Panc1 (cell line): ENCODE measurements at places on chromosomes 4 and X.

DNA sequence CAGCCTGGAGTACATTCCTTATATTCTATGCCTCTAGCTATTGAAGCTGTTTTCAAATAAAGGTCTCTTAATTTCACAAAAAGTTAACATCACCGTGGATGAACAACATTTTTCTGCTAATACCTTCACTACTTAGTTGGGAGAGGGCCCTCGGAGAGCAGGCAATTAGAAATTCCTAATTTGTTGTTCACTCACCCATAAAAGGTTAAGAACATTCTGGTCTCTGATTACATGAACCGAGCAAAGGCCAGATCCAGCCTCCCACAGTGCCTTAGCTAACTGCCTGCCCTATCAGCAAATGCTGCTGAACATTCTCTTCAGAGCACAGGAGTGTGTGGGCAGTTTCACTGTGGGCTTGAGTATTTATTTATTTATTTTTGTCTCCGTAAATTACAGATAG, 36.0 kb upstream of the TTC29 start:
- DNase-seq = no peak

DNA sequence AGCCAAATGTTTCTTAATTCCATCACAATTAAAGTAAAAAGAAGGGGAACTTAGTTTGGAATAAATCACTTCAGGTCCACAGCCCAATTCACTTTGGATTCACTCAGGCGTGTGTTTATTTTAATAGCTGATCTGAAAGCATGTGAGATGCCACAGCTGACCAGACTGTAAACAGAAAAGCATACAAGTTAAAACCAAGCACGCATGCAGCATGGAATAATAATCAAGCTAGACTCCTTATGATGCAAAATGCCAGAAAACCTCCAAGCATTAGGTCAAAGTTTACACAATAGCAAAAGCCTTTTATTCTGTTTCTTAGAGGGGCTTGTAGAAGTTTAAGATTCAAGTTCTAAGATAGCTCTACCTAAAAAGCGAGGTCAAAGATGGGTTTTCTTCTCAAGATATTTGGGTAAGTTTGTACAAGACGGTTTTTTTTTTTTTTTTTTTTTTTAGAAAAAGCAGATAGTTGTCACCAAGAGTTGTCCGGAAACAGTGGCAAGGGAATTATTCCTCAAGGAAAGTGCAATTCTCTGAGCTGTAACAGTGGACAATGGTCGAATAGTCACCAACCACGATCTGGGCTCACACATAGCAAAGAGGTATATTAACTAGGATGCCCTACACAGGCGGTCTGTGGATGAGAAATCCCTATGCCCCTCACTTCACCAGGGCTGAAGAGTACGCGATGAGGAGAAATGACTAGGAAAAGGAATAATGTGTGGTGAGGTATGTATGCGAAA, 763 bp upstream of the PRRG1 start:
- DNase-seq = no peak

DNA sequence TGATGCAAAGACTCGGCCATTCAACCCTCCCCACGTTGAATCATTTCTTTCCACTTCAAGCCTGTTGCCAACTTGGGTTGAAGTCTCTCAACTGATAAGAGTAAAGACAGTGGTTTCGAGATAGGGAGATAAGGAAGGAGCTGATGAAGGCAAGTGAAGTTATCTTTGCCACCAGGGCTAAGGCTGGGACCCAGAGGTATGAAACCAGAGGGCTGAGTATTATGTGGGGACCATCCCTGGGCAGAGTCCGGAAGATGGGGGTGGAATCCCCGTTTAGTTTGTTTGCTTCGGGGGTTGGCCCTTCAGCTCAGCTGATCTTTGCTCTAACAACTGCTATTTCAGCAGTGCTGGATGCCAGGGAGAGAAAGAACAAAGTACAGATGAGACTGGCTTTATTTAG, 2.3 kb upstream of the XPNPEP2 start:
- DNase-seq = no peak

GRCh38 chr4:54098375-54098774, 1.6 kb upstream of the GSX2 start:
- no peak for DNase-seq

DNA sequence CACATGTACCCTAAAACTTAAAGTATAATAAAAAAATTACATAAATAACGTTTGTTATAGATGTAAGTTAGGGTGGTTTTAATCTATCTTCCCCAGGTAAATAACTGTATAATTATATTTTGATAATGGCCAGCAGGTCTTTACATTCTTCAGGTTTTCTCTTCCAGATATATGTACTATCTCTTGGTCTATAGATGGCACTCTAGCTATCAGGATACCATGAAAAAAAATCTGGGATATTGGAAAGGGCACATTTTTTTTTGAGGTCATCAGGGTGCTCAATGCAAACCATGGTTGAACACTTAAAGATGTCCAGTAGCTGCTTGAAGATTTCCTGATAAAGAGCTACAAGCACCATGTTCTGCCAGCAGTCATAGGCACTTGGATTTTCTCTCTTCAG, 15.6 kb upstream of the ADH4 start:
- DNase-seq = no peak

DNA sequence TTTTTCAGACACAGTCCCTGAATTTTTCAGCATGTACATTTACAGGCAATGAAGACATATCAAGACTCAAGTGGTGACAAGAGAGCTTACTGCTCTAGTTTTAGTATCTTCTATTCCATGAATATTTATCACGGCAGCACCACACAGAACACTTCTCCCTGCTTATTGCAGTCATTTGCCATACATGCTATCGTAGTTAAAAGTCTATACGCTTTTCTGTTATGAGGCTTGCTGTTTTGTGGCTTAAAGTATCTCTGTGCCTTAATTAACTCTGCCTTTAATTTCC, 65.4 kb upstream of the GK2 start:
- DNase-seq = no peak

DNA sequence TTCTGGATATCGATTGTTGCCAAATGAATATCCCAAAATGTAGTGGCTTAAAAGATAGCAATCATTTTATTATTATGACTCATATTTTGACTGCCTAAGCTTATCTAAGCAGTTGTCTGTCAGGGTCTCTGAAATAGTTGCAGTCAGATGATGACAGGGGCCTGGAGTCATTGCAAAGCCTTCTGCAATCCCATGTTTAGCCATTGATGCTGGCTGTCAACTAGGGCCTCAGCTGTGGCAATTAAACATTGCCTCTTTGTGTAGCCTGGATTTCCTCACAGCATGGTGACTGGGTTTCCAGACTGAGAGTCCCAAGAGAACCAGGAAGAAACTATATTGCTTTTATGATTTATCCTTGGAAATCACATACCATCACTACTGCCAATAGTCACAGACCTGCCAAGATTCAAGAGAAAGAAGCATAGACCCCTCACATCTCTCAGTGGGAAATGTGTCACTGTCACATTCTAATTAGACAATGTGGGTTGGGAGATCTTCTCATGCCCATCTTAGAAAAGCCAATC, 227.3 kb upstream of the NOCT start:
- no peak for DNase-seq

DNA sequence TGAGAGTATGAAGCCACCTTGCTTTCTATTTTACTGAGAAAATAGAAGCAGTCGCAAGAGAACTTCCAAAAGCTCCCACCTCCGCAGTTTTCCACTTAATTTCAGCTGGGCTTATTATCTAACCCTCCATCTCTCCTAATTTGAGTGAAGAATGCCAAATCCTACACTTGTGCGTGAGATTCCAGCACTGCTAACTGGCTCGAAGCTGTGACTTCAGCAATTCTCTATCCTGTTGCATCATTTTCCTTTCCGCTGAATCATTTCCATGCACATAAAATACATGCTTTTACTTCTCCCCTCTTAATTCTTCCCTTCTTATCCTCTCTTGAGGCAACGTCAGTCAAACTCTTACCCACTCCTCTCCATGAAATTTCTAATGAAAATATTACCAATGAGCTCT, 189.5 kb downstream of the GASK1B start:
- no peak for DNase-seq
